ENCODE measurements at places on chromosomes 16 and 17.

DNA sequence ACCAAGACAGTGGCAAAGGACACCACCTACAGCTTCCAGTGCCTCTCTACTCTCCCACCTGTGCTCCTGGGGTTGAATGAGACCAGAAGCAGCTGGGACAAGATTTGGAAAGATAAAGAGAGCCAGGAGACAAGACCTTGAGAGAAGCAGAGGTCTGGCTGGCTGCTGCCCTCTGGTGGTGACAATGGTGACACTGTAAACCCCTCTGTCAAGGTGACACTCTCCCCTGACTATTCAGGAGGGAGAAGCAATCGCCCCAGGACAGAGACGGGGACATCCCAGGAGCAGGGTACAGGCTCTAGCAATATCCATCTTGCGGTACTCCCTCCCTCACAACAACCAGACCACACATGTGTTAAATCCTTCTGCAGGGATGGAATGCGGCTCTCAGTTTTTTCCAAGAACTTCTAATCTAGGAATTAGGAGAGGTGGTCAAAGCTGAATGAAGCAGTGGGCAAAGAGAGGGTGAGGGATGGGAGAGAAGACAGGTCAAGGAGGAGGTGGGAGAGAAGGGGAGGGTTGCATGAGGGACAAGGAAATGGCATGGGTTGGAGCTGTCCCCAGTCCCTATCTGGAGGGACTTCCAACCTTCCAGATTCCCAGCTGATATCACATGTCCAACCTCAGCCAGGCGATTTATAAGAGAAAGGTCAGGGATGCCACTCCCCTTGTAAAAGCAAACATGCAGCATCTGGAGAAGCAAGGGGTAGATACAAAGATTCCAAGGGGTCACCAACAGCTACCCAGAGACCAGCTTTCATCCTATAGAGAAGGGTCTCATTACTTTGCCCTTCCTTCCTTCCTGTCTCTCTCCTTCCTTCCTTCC, 2.9 kb downstream of the PHOSPHO1 start:
- peak; percentile 62 for DNase-seq

DNA sequence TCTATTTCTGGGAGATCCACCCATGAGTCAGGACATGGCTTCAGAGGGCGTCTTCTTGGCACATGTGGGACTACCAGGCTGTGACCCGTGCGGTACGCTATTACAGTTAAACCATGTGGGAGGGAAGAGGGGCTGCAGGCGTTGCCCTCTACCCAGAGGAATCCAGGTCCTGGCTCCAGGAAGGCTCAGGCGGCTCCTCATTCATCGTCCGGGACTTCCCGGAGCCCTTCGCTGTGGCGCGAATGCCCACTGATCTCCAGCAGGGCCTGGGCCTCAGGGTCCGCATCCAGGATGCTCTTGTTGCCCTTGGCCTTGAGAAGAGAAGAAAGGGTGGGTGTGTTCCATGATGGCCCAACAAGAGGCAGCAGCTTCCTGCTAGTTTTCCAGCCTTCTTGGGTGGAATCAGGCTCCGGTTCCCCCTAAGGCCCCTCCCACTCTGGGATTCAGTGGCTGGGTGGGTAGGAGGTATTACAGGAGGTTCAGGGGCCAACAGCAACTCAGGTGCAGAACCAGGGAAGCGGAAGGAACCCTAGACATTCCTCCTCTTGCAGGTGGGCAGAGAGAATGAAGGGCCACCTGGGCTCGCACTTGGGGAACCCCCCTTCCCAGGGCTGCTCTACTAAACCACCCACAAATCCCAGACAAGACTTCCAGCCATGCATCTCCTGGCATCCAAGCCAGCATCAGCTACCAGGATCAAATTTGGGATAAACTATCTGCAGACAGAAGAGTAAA, 24.6 kb downstream of the MEAK7 start:
- DNase-seq = no peak

GRCh38 chr17:69122065-69122464, 19.6 kb downstream of the ABCA6 start:
- DNase-seq = no peak

GRCh38 chr17:38898291-38898679, 27.1 kb upstream of the LASP1NB start:
- no peak for DNase-seq

- no peak for DNase-seq
These were observed 13.1 kb upstream of the BCAR1 start for GRCh38 chr16:75264457-75264998.

GRCh38 chr17:42311240-42312034, 23.1 kb downstream of the STAT5A start:
- DNase-seq = no peak

DNA sequence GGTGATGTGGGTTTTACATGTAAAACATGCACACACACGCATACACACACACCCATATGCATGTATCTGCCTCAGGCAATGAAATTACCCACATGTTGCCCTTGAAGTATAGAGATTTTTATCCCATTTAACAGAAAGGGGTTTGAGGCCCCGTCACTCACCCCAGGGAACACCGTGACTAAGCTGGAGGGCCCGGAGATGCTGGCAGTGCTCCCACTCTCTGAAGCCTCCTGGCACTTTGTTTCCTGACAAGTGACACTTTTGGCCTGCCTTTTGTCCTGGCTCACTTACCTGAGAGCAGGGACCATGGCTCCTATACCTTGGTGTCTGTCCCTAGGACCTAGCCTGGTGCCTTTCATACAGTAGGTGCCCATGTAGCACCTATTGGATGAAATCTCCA, 50.0 kb upstream of the TNRC6C start:
- no peak for DNase-seq

GRCh38 chr17:58252141-58252540, 13.8 kb downstream of the LPO start:
- no peak for DNase-seq

- no peak for DNase-seq
These were observed 5.7 kb upstream of the NME1 start for GRCh38 chr17:51147650-51148049.

GRCh38 chr17:35546487-35546886, 9.0 kb upstream of the SLFN12L start:
- no peak for DNase-seq

GRCh38 chr16:57592591-57593003, 35.8 kb upstream of the ADGRG1 start:
- peak; percentile 52 for DNase-seq

GRCh38 chr17:48499248-48499647, 31.6 kb downstream of the HOXB1 start:
- no peak for DNase-seq

- DNase-seq = no peak
These were observed 3.8 kb downstream of the ERCC4 start for GRCh38 chr16:13923703-13924298.

DNA sequence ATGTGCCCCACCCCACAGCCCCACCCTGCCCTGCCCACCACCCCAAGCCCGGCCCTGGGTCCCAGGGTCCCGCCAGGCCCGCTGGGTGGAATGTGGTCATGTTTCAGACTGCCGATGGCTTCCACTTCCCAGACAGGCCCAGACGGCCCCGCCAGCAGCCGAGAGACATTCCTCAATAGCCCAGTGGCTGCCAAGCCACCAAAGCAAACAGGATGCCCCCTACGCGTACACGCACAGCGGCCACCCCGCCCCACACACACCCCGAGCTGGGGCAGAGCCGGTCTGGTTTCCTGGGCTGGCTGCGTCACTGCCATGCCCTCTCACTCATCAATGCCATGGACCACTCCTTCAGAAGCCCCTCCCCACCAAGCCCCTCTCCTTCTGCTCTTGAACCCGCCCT, 1.2 kb upstream of the KRT17 start:
- DNase-seq = no peak

- DNase-seq = peak; percentile 15
These were observed 23.6 kb upstream of the ABR start for GRCh38 chr17:1203111-1203966.

DNA sequence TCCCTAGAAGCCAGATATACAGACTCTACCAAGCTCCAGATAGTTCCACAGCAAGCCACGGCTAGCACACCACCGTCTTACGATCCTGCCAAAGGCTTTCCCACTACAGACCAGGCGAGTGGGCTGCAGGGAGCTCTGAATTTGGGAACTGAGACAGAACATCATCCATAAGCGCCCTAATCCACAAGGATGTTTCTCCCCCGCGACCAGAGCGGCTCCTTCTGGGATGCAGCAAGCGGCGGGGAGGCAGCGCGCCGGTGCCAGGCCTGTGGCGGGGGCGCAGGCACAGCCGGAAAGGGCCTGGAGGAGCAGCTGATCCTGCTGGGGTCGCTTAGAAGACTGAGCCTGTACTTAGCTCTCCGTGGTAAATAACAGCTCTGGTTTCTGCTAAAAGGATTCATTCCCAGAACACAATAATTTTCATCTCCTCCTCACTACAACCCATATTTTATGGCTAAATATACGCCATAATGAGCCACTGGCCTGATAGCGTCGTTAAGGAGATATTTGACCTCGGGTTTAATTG, 16.2 kb upstream of the FOXF1 start:
- DNase-seq = no peak

DNA sequence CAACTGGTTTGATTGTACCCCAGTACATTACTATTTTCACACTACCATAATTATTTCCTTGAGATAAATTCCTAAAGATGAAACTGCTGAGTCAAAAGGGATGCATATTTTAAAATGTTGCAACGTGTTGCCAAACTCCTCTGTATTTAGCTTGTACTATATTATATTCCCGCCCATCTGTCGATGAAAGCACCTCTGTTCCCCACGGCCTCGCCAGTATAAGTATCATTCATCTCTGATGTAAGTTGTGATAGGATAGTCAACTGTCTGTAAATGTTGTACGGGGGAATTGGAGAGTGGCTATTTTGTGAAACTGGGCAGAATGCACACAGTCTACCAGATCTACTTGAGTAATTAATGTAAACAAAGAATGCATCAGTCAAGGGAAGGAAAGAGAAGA, 47.7 kb upstream of the TNRC6A start:
- DNase-seq = no peak

DNA sequence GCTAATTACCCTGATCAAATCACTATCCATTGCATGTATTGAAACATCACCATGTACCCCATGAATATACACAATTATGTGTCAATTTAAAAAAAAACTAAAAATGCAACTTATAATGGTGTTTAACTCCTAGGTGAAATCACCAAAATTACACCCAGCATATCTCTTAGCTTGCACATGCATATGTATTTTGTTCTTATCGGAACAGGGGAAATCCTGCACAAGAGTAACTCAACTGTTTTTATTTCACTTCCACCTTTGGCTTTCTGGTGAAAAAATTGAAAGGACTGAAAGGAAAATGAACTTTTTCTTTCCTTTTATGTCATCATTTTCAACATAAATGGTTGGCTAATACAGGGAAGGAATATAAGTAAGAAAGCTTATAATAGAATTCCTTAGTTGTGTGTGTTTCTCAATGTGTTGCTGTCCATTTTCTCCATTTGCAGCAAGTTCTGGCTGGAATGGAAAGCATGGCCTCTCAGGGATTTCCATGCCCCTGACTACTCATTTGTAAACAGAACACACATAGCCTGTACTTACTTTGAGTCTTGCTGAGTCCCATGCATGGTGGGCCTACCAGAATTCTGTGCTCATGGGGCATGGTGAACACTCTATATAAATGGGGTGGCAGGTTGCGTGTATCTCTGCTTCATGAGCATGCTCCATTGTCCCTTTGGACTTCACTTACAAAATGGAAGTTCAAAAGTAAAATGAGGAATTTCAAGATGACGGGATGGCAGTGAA, 462.0 kb downstream of the HS3ST3B1 start:
- DNase-seq = no peak

- DNase-seq = no peak
These were observed 888 bp downstream of the ACSM5 start for GRCh38 chr16:20410121-20410723.

GRCh38 chr17:79600681-79601131, 10.1 kb downstream of the RBFOX3 start:
- DNase-seq = no peak

- no peak for DNase-seq
These were observed 176.3 kb downstream of the HS3ST4 start for GRCh38 chr16:25868106-25868505.

DNA sequence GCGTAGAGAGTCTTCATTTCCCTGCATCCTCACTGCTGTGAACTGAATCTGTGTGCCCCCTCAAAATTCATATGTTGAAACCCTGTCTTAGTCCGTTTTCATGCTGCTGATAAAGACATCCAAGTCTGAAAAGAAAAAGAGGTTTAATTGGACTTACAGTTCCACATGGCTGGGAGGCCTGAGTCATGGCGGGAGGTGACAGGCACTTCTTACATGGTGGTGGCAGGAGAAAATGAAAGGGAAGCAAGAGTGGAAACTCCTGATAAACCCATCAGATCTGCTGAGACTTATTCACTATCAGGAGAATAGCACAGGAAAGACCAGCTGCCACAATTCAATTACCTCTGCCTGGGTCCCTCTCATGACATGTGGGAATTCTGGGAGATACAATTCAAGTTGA, 3.1 kb upstream of the CCDC42 start:
- DNase-seq = no peak

DNA sequence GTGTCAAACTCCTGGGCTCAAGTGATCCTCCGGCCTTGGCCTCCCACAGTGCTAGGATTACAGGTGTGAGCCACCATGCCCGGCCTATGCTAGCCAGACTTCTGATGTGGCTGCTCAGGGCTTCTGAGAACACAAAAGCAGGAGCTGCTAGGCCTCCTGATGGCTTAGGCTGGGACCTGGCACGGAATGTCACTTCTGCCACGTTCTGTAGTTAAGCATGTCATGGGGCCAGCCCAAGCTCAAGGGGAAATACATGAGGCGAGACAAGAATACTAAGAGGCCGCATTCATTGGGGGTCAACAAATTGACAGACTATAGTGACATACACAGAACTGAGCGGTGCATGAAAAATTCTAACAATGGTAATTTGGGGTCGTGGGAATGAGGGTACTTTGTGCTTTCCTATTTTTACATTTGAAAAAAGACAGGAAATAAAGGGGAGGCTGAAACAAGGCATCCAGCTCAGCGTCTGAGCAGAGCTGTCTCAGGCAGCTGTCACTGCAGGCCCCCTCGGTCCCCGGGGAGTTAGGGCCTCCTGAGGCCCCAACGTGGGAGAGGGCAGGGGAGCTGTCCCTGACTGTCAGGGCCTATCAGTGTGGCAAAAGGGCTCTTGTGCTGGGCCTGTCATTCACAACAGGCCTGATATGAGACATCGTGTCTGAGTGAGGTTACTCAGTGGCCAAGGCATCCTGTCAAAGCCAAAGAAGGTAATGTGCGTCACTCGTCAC, 26.4 kb downstream of the CFAP20 start:
- no peak for DNase-seq

DNA sequence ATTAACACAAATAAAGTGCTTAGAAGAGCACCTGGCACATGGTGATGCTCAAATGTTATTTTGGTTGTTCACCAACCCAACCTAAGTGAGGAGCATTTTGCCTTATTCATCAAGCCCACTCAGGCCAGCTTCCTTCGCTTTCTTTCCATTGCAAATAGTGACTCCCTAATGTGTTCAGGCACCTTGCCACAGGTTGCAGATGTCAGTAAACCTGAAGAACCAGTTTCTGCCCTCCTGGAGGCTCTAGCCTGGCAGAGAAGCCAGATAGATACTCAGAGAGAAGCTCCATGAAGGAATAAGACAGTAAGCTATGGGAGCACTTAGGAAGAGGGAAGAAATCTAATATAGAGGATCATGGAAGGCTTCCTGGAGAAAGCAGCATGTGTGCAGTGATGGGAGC, 23.9 kb downstream of the GPR139 start:
- no peak for DNase-seq

- no peak for DNase-seq
These were observed 24.8 kb downstream of the ZFPM1 start for GRCh38 chr16:88477631-88478519.
